ENCODE measurements at places on chromosomes 5 and 9.

DNA sequence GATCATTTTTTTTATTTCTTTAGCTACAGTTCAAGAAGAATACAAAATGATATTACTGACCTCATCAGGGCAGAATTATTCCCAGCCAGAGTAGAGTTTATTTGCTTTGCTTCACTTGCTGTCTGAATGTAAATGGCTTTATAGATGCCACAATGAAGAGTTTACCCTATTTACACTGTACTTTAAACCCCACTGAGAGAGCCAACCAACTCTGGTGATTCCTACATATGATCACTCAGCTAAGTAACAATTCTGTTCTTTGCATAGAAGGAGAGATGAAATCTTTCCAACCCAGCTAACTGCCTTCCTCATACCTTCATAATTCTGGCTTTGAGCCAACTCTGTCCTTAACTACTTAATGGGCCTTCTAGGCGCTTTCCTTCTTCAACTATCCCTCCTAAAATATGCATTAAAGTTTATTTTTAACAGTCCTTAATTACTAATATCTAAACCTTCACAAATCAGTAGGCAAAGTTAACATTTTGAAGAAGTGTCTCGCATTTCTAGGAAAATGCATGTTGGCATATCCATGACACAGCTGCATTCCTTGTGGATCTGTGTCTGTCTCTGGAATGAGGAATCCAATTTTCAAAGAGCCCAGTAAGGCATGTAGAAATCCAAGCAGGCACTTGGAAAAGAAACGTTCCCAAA lies 284.8 kb upstream of the GRAMD2B start:
- DNase-seq, result no peak

DNA sequence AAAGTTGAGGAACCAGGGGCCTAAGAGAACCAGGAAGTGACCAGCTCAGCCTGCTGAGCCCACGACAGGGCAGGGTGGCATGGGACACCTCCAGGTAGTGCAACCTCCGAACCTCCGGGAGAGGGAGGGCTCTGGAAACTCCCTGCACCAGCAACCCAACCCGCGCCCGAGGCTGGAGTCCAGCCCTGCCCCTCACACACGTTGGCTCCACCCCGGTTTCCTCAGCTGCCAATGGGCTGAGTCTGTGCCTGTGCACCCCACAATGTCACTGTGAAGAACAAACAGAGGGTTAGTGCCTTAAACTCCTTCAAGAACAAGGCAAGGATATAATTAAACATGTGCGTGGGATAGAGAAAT lies 17.0 kb upstream of the UNC5A start:
- no peak for DNase-seq

- peak; percentile 65 for DNase-seq
Observed at GRCh38 chr5:67166460-67167285, 29.9 kb downstream of the CD180 start.

DNA sequence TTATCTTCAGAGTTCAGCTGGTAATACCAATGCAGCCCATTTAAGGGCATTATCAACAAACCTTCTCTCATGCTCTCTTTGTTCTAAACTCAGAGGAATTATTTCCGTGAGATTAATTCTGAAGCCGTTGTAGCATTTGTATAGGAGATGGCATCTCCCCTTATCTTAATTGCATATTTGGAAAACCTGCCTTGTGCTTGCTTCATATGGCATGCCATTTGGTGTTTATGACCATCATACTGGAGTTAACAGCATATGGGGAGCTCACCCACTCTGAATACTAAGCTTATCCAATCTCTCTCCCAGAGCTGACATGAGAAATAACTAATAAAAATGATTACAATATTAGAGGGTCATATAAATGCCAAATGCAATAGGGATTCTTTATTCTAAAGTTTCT lies 243.2 kb downstream of the BRINP1 start:
- DNase-seq, result no peak

DNA sequence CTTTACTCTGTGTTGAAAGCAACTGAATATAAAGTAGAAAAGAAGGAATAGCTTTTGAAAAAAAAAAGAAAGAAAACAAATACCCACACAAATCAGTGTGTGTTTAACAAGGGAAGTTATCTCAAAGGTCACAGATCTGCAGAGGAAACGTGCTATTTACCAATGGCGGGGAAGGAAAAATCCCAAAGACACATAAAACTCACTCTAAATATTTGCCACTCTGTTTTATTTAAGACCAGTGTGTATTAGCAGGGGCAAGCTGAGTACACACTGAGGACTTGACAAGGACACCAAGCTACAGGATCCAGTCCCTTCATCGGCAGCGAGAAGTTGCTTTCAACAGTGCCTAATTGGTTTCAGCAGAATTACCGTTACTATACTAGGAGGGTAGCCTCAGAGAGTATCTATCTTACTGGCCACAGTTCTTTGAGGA lies 252.5 kb downstream of the DEPDC1B start:
- no peak for DNase-seq

GRCh38 chr5:91111473-91112238 lies 271.5 kb downstream of the ARRDC3 start:
- no peak for DNase-seq

DNA sequence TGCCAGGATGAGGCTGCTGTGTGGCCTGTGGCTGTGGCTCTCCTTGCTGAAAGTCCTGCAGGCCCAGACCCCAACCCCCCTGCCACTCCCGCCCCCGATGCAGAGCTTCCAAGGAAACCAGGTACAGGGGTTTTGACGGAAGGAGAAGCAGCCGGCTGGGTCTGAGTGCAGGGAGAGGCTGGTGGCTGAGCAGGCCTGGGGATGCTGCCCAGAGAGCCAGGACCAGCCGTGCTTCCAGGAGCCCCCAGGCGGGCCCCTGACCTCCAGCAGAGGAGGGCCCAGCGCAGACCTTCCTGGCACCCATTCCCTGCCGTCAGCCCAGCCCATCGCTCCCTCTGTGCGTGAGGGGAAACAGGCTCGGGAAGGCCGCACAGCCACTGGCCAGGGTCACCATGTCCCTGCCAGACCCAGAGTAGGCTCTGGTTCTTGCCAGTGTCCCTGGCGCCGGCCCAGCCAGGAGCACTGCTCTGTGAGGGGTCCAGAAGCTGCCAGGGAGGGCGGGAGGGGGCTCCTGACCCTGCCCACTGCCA lies 313 bp downstream of the LCN12 start:
- DNase-seq, result no peak

DNA sequence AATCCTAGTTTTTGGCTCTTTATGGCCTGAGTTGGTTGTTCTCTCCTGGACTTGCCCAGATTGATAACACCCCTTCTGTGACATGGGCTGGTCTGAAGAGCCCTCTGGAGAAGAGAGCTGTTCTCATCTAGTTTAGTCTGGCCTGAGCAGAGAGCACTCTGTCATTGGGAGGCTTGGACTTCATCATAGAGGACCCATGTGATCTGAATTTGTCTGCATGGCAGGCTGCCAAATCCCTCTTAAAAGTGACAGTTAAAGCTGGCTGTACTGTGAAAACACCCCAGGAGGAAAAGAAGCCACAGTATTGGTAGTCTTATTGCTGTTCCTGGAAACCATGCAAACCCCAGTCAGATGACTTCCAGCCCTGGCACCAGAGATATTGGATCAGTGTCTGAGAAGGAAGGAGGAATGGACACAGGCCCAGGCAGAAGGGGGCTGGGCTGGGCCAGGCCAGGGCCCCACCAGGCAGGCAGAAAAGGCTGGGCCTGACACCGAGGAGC lies 3.7 kb upstream of the WDR31 start:
- DNase-seq, result no peak

- no peak for DNase-seq
Observed at GRCh38 chr5:176550275-176550831, 1.2 kb downstream of the CDHR2 start.

DNA sequence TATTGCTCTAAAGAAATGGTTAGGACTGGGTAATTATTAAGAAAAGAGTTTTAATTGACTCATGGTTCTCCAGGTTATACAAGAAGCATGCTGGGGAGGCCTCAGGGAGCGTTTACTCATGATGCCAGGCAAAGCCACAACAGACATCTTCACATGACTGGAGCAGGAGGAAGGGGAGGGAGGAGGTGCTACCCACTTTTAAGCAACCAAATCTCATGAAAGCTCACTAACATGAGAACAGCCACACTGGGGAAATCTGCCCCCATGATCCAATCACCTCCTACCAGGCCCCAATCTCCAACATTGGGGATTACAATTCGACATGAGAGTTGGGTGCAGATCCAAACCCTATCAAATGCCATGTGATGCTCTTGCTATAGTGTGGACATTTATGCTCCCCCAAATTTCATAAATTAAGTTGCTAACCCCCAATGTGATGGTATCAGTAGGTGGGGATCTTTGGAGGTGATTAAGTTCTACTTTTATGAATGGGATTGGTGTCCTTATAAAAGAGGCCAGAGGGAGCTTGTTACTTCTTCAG lies 773.6 kb upstream of the CDH10 start:
- DNase-seq, result no peak

DNA sequence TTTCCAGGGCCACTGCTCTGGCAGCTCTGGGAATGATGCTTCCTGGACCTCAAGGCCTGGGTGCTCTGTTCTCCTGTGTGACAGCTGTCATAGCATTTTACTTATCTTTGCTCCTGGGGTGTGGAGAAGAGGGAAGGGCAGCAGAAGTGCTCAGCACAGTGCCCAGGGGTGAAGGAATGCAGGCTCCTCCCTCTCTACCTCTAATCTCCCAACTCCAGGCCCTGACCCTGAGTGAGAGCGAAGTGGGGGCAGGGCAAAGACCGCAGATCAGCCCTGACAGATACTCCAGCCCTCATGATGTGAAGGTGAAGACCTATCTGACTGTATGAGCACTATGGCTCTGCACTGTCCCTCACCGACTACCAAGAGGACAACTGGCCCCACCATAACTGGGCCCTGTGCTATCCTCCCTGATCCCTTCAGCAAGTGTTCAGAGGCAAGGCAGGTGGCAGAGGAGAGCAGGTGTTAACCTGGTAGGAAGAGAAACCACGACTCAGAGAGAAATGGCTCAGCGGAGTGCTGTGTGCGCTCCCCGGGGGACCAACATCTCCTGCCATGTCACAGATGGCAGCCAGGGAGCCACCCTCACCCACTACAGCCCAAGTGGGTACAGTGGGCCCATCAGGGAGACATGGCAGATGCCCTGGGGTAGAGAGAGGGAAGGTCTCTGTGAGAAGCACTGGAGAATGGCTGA lies 16.8 kb downstream of the ACSL6 start:
- DNase-seq, result no peak

- no peak for DNase-seq
Observed at GRCh38 chr5:1375871-1376810, 31.2 kb upstream of the CLPTM1L start.

DNA sequence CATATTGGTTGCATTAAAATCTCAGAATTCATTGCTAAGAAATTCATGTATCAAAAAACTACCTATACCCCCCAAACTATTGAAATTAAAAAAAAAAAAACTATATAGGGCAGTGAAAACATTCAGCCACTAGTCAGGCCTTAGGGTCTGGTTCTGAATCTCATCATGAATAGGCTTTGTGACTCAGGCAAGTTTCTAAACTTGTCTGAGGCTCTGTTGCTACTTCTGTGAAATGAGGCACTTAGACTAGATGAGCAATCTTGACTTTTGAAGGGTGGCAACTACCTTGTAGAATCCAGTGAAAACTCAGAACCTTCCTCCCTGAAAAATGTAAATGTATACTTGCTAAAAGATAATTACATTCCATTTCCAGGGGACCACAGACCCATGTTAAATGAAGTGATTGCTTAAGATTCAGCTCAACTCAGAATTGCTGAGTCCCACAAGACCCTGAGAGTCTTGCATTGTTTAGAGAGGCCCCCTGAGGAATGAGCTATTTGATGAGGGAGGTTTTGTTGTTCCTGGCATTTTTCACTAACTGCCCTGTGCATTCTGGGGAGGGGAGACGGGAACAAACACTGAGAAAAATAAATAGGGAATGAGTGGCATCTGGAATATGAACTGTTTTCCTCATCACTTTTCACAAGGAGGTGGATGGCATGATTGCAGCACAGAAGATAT lies 29.5 kb downstream of the RAI14 start:
- no peak for DNase-seq

DNA sequence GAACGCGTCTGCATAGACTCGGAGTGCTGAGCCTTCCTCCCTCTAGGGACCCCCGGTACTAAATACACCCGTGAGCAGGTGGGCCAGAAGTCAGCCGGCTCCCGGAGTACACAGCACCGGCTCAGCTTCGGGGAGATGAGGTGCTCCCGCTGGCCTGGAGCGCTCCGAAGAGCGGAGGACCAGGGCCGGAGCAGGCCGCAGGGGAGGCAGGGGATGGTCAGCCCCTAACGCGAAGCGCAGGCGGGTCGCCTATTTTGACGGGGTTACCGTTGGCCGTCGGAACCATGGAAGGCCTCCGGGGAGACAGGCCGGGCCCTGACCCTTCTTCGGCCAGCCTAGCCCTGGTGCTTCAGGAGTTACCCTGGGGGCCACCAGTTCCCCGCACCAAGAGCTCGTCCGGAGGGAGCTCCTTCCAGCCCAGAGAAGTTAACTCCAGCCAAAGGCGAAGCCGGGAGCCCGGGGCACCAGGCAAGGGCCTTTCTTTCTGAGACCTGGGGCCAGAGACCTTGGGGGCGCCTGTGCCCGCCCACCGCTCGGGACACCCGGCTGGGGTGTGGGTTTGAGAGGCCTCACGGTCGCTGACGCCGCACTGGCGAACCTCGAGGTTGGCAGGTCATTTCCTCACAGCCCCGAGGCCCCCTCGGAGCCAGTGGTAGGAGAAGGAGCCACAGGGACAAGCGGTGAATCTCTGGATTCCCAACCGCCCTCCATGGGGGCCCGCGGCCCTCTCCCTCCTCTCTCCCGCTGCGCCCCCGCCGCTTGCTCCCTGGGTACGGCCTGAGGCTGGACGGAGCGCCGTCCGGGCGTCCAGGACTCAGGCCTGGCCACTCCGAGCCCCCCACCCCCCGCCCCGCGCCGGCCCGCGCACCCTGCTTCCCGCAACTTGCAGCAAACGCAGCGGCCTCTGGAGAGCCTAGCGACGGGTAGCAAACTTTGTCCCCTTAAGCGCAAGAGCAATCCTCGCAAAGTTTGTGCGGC lies 3.4 kb upstream of the IRX4 start:
- DNase-seq, result no peak

DNA sequence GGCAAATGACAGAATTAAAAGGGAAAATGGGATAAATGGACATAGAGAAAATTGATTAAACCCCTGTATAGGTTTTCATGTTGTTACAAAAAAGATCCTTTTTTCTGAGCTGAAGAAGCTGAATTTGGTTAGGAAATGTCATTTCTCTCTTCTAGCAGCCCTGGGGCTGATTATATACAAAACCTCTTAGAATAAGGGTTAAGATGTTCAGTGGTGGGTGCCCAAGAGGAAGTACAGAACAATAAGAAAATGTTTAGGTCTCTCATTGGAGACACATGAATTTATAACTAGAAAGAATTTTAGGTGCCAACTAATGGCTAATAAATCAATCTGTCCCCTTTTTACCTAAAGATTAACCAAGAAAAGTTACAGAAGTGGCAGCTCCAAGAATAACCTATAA lies 14.2 kb downstream of the ABHD17B start:
- DNase-seq, result no peak

DNA sequence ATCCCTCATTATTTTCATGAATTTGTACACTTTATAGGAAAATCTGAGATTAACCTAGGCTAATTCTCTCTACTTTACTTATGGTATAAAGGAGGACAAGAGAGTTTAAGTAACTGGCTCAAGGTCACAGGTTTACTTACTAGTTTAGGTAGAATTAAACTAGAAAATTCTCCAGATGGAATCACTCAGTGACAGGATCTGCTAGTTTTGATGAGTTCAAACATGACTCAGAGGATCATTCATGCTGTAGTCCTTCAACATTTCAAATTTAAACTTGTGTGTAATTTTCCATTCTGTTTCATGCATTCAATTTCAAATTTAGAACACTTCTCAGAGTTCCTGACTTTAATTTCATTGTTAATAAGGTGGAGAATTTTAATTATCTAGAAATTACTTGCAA lies 485.7 kb upstream of the TUSC1 start:
- DNase-seq, result no peak

Data from activated naive CD4-positive, alpha-beta T cell treated with anti-CD3 and anti-CD28 coated beads, Interleukin-2, amount 50 U/mL, for 16 hours (primary cell).